ENCODE measurements at places on chromosomes 5 and 9. TPM values are rescaled to one million over a fixed set of nuclear protein-coding genes. Genes with fewer than 3 reads are reported as not detected.
A peak's percentile ranks its signal among the peaks of the same experiment; 100 is the strongest.

PIP5K1B gene
- total RNA-seq = 2.8 TPM

GRCh38 chr9:98570055-98570454, 138.7 kb downstream of the GABBR2 start:
- H3K27me3 ChIP-seq = no peaks in the 10 kb centered on the region
- no peaks in the 10 kb centered on the region for H3K36me3 ChIP-seq
- no peaks in the 10 kb centered on the region for H3K4me1 ChIP-seq

- H3K27me3 ChIP-seq = no peaks in the 10 kb centered on the region
- no peaks in the 10 kb centered on the region for H3K36me3 ChIP-seq
- no peak overlapping the region for H3K27ac ChIP-seq
These were observed 19.5 kb downstream of the TTC33 start for GRCh38 chr5:40736103-40736875.

GRCh38 chr9:13171261-13171660, 108.2 kb downstream of the MPDZ start:
- no peak for DNase-seq
- H3K36me3 ChIP-seq = no peaks in the 10 kb centered on the region
- no peak overlapping the region for H3K4me3 ChIP-seq
- H3K27ac ChIP-seq = no peak overlapping the region
- no peaks in the 10 kb centered on the region for H3K27me3 ChIP-seq
- 0 out of 2 replicates have a peak, but pooled peaks cover 3% of the 10 kb centered on the region for H3K4me1 ChIP-seq

GRCh38 chr9:136614967-136615623, 47.6 kb upstream of the EGFL7 start:
- H3K36me3 ChIP-seq = no peaks in the 10 kb centered on the region
- no peak overlapping the region for H3K27ac ChIP-seq
- peak; percentile 79 for DNase-seq
- H3K27me3 ChIP-seq = no peaks in the 10 kb centered on the region
- no peak overlapping the region for H3K4me3 ChIP-seq

- no peak for DNase-seq
- no peak overlapping the region for H3K27ac ChIP-seq
- no peaks in the 10 kb centered on the region for H3K36me3 ChIP-seq
These were observed 34.7 kb downstream of the PPIC start for GRCh38 chr5:123001808-123002207.

DYNC2I2 gene
- total RNA-seq = 68.4 TPM

ZDHHC11B gene
- 1.3 TPM for total RNA-seq

GADD45G gene
- total RNA-seq = 15.8 TPM

SLC34A3 gene
- not detected for total RNA-seq

GRCh38 chr9:115461280-115461679, 343.3 kb upstream of the TNC start:
- H3K27me3 ChIP-seq = no peaks in the 10 kb centered on the region
- H3K4me1 ChIP-seq = peaks cover 17% of the 10 kb centered on the region
- DNase-seq = no peak
- H3K27ac ChIP-seq = no peak overlapping the region

- H3K4me1 ChIP-seq = peaks cover 31% of the 10 kb centered on the region
- no peak overlapping the region for H3K27ac ChIP-seq
- no peaks in the 10 kb centered on the region for H3K27me3 ChIP-seq
- DNase-seq = no peak
These were observed 371.1 kb upstream of the ZNF608 start for GRCh38 chr5:125117566-125117965.

DNA sequence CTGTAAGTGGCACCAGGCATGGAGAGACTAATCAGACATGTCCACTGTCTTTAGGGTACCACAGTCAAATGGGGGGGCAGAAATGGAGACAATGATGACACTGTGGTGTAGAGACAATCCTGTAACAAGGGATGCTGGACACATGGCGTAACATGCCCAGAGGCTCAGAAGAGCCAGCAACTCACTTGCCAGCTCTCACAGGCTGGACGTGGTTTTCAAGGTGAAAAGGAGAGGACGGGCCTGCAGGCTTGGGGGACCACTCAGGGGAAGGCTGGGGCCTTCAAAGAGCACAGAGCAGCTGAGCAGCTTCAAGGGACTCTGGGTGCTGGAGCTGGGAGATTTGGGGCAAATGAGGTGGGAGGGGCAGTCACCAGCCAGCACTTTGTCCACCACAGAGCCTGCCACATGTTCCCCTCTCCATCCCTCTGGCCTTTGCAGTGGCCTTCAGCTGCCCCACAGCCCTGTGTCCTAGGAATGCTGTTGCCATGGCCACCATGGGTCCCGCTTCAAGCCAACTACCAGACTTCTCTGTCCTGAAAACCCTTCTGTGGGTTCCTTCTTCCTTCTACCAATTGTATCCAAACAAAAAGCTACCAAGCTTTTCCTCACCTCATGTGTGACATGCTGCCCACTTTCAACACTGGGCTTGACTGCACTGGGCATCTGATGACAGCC, 140.4 kb downstream of the GABBR2 start:
- DNase-seq = no peak
- no peak overlapping the region for H3K27ac ChIP-seq
- no peaks in the 10 kb centered on the region for H3K27me3 ChIP-seq
- no peaks in the 10 kb centered on the region for H3K36me3 ChIP-seq
- H3K4me1 ChIP-seq = no peaks in the 10 kb centered on the region

PCDHGA12 gene
- total RNA-seq = 3.5 TPM

DNA sequence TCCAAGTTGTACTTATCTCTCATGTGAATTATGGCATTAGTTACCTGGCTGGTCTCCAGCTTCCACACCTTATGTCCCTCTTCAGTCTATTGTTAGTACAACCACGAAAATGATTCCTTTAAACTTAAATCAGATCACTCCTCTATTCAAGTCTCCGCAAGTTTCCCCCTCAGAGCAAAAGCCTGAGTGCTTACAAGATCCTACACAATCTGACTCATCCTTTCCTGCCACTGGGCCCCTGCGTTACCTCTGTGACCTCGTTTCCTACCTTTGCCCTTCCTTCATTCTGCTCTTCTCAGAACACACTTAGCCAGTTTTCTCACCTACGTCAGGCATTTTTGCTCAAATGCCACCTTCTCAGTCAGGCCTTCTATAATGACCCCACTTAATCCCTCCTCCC, 45.1 kb upstream of the GLIS3 start:
- peaks cover 9% of the 10 kb centered on the region for H3K4me1 ChIP-seq
- no peak overlapping the region for H3K4me3 ChIP-seq
- no peaks in the 10 kb centered on the region for H3K36me3 ChIP-seq
- DNase-seq = no peak

GRCh38 chr5:127997201-127997704, 86.3 kb upstream of the SLC12A2 start:
- H3K4me3 ChIP-seq = no peak overlapping the region
- no peak for DNase-seq
- H3K36me3 ChIP-seq = no peaks in the 10 kb centered on the region
- H3K4me1 ChIP-seq = no peaks in the 10 kb centered on the region
- no peak overlapping the region for H3K27ac ChIP-seq

DNA sequence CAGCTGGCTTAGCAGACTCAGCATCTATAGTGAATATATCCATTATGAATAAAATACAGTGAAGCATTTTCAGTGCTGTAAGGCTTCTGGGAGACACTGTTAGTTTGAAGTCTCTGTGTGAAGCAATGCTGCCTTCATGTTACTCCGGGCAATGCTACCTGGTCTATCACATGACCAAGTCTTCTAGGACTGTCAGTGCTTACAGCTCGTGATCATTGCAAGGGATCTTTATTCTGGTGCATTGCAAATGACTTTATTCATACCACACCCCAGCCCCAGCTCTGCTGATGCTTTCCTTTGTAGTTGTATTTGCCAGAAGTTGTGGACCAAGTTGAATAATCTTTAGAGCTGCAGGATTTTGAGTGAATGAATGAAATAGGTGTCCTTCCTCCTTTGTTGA, 21.9 kb upstream of the NDFIP1 start:
- DNase-seq = no peak
- H3K36me3 ChIP-seq = no peaks in the 10 kb centered on the region
- H3K4me1 ChIP-seq = peaks cover 10% of the 10 kb centered on the region
- H3K27ac ChIP-seq = no peak overlapping the region

RGS7BP gene
- total RNA-seq = 5.4 TPM

- H3K27ac ChIP-seq = no peak overlapping the region
- DNase-seq = no peak
These were observed 245.2 kb downstream of the EFNA5 start for GRCh38 chr5:107425541-107426031.

DMRT2 gene
- total RNA-seq = not detected

GRCh38 chr9:134791009-134791408, 89.6 kb upstream of the FCN2 start:
- no peak for DNase-seq
- no peaks in the 10 kb centered on the region for H3K36me3 ChIP-seq

- DNase-seq = no peak
These were observed 4.1 kb upstream of the TMED7 start for GRCh38 chr5:115629903-115630302.

GRCh38 chr9:87350915-87351314, 146.8 kb upstream of the DAPK1 start:
- DNase-seq = no peak
- no peaks in the 10 kb centered on the region for H3K27me3 ChIP-seq
- H3K27ac ChIP-seq = no peak overlapping the region
- H3K4me1 ChIP-seq = peaks cover 13% of the 10 kb centered on the region
- no peaks in the 10 kb centered on the region for H3K36me3 ChIP-seq
- no peak overlapping the region for H3K4me3 ChIP-seq

GM2A gene
- total RNA-seq = 26.3 TPM

GRCh38 chr5:91642581-91642980, 259.5 kb upstream of the ARRDC3 start:
- no peaks in the 10 kb centered on the region for H3K27me3 ChIP-seq
- peaks cover 10% of the 10 kb centered on the region for H3K4me1 ChIP-seq
- H3K4me3 ChIP-seq = no peak overlapping the region
- DNase-seq = no peak
- no peak overlapping the region for H3K27ac ChIP-seq

DNA sequence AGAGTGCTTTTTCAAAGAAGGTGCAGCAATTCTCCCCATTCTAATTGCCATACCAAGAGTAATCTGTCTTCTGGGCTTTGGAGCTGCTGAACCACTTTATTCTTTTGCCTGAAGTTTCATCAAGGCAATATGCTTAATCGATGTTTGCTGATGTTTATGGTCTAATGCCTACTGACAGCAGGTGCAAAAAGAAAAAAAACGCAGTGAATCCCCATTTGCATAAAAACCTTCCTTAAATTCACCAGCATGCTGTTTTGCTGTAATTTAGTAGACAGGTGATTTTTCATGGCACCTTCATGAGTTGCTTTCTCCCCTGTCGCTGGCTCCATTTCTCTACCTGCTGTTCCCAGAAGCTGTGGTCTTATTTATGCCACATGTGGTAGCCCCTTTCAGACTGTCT, 83.1 kb upstream of the MAST4 start:
- no peak overlapping the region for H3K27ac ChIP-seq
- H3K4me3 ChIP-seq = no peak overlapping the region
- H3K36me3 ChIP-seq = no peaks in the 10 kb centered on the region

DNA sequence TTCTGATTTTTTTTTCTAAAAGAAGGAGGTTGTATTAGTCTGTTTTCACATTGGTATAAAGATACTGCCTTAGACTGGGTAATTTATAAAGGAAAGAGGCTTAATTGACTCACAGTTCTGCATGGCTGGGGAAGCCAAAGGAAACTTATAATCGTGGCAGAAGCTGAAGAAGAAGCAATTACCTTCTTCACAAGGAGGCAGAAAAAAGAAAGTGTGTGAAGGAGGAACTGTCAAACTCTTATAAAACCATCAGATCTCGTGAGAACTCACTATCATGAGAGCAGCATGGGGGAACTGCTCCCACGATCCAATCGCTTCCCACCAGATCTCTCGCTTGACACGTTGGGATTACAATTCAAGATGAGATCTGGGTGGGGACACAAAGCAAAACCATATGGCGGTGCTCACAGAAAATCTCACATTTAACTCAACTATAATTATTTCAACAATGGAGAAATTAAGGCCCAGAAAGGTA, 27.1 kb downstream of the DPYSL3 start:
- no peak overlapping the region for H3K27ac ChIP-seq
- H3K4me1 ChIP-seq = peaks cover 73% of the 10 kb centered on the region
- no peak for DNase-seq
- H3K4me3 ChIP-seq = 0 out of 2 replicates have a peak overlapping the region, but pooled peaks have one; percentile 1
- H3K27me3 ChIP-seq = no peaks in the 10 kb centered on the region

SYK gene
- total RNA-seq = 5.4 TPM

OSMR gene
- 2.3 TPM for total RNA-seq

- H3K27me3 ChIP-seq = no peaks in the 10 kb centered on the region
- peaks cover 5% of the 10 kb centered on the region for H3K4me1 ChIP-seq
- 0 out of 2 replicates have a peak overlapping the region, but pooled peaks have one; percentile 59 for H3K27ac ChIP-seq
- peak overlapping the region; percentile 72 for H3K4me3 ChIP-seq
- H3K36me3 ChIP-seq = no peaks in the 10 kb centered on the region
These were observed 15.1 kb downstream of the GPSM1 start for GRCh38 chr9:136342181-136343120.

GRCh38 chr9:93097511-93098201, 1.6 kb downstream of the CARD19 start:
- H3K27ac ChIP-seq = no peak overlapping the region
- peaks cover 8% of the 10 kb centered on the region for H3K27me3 ChIP-seq
- peak overlapping the region; percentile 92 for H3K4me3 ChIP-seq
- H3K36me3 ChIP-seq = no peaks in the 10 kb centered on the region

GRCh38 chr9:120393386-120394057, 186.4 kb downstream of the CDK5RAP2 start:
- no peak overlapping the region for H3K27ac ChIP-seq
- no peaks in the 10 kb centered on the region for H3K27me3 ChIP-seq
- no peak overlapping the region for H3K4me3 ChIP-seq
- peaks cover 19% of the 10 kb centered on the region for H3K36me3 ChIP-seq
- DNase-seq = no peak
- no peaks in the 10 kb centered on the region for H3K4me1 ChIP-seq

GRCh38 chr9:35010351-35010958, 20.9 kb downstream of the DNAJB5 start:
- no peak overlapping the region for H3K27ac ChIP-seq
- H3K4me1 ChIP-seq = no peaks in the 10 kb centered on the region
- no peak for DNase-seq
- H3K27me3 ChIP-seq = no peaks in the 10 kb centered on the region

GRCh38 chr5:9278921-9279603, 266.8 kb downstream of the SEMA5A start:
- H3K4me1 ChIP-seq = no peaks in the 10 kb centered on the region
- H3K27ac ChIP-seq = no peak overlapping the region
- no peaks in the 10 kb centered on the region for H3K36me3 ChIP-seq
- no peak for DNase-seq
- H3K27me3 ChIP-seq = no peaks in the 10 kb centered on the region

ABCA1 gene
- total RNA-seq = 2.9 TPM

- DNase-seq = no peak
- H3K27me3 ChIP-seq = no peaks in the 10 kb centered on the region
- peaks cover 11% of the 10 kb centered on the region for H3K4me1 ChIP-seq
- no peaks in the 10 kb centered on the region for H3K36me3 ChIP-seq
- H3K4me3 ChIP-seq = peak overlapping the region; percentile 95
These were observed 434 bp upstream of the FSD1L start for GRCh38 chr9:105447386-105447813.

GRCh38 chr5:36900283-36900682, 23.7 kb downstream of the NIPBL start:
- H3K4me1 ChIP-seq = peaks cover 14% of the 10 kb centered on the region
- DNase-seq = no peak
- no peaks in the 10 kb centered on the region for H3K27me3 ChIP-seq
- H3K27ac ChIP-seq = no peak overlapping the region
- H3K4me3 ChIP-seq = no peak overlapping the region
